GOT3 (cell line): ENCODE measurements at places on chromosomes 6 and 20.

GRCh38 chr6:37535759-37536490, 36.2 kb upstream of the CCDC167 start:
- no peak for DNase-seq

GRCh38 chr6:166877906-166878305, 78.4 kb downstream of the RNASET2 start:
- no peak for DNase-seq

GRCh38 chr6:42514745-42515144, 49.1 kb upstream of the UBR2 start:
- DNase-seq: no peak

GRCh38 chr20:19688031-19688806, 69.8 kb upstream of the RIN2 start:
- DNase-seq: peak; percentile 41

- no peak for DNase-seq
These were observed 19.2 kb downstream of the PSMG4 start for GRCh38 chr6:3277851-3278416.

GRCh38 chr6:25452031-25452430, 172.9 kb downstream of the CARMIL1 start:
- DNase-seq: no peak

DNA sequence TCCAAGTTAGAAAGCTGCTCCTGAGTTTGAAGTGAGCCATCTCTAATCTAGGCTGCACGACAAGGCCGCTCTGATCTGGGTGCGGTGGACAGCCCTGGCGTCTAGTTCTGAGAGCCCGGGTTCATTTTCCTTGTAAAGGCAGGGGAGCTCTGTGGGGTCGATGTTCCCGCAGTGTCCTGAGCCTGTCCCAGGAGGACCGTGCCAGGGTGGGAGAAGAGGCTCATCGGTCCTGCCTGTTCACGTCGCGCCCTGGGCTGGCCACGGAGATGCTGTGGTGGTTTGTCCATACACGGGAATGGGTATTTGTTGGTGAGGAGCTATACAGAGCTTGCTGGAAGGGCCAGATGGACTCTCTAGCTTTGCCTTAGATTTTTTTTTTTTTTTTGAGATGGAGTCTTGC, 27.0 kb downstream of the PSMG4 start:
- no peak for DNase-seq

GRCh38 chr6:6582131-6582530, 6.4 kb upstream of the LY86 start:
- DNase-seq: no peak

- no peak for DNase-seq
These were observed 100.5 kb downstream of the ERMARD start for GRCh38 chr6:169851641-169852503.

GRCh38 chr6:168078175-168078942, 653 bp downstream of the FRMD1 start:
- DNase-seq: no peak

DNA sequence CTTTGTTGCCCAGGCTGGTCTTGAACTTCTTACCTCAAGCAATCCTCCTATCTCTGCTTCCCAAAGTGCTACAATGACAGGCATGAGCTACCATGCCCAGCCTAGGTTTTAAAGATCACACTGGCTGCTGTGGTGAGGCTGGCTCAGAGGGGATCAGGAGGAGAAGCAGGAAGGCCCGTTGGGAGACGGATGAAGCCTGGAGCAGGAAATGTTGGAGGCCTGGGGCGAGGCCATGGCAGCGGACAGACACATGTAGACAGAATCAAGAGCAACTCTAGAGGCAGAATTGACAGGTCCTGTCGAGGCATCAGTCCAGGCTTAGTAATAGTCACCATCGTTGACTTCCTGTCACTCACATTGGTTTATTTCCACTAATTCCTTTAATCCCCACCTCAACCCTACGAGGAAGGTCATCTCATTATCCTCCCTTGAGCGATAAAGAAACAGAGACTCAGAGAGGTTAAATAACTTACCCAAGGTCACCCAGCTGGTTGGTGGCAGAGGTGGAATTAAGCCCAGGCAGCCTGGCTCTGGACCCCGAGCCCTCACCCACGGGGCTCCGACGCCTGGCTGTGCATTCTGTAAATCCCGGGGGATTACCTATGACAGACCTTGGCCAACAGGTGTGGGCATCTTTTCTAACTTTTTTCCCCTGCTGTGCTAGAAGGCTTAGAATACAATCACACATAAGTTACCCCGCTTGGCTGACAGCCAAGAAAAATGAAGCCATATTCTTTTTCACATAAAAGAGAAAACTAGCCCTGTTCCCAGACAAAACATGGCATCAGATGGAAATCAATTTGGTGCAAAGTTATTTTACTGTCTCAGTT, 113.4 kb downstream of the EYA2 start:
- DNase-seq: no peak

- DNase-seq: no peak
These were observed 306.8 kb downstream of the NKAIN2 start for GRCh38 chr6:124110514-124110913.

DNA sequence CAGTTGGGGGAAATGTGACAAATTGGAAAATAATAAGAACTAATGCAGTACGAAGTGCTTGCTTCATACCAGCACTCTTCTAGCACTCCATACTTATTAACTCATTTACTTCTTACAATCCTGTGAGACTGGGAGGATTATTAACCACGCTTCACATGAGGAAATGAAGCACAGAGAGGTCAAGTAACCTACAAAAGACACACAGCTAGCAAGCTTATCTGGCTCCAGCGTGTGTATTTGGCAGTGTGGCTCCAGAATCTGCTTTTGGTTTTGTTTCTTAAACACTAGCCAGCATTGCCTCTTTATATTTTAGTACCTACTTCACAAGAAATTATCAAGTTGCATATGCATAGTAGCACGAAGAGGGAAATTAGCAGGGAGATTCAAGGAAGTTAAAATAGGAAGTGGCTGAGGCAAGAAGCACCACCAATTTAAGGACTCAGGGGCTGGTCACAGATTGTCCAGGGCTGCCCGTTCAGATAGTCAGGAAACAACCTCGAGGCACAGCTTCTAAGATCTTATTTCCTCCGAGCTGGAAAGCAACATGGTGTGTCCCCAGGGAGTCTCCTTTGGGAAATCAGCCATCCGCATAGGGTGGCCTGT, 302.7 kb upstream of the PRDM1 start:
- no peak for DNase-seq

DNA sequence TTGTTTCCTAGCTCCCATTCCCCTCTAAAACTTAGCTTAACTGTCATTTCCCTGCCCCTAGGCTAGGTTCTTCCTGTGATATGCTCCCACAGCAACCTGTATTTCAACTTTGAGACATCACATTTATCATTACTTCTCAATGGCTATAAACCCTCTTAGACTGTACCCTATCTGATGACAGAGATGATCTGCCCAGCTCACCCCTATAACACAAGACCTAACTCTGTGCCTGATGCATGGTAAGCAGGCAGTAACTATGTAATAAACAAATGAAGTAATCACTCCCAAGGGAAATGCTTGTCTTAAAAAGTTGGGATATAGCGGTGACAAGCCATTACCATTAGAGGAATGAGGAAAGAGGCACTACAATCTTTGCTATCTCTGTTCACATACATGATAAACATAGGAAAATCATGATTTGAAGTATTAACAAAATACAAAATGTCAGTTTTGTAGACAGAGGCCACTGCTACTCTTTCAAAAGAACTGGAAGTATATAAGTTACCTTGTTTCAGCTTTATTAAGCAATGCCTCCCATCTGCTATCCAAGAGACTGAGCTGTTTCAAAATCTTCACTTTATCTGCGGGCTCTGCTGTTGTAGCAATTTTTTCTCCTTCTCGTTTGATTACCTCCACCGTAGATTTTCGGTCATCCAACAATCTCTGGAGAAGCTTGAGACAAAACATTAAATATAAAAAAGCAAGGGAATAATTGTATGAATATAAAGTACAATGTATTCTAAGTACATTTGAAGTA, 110.7 kb downstream of the DST start:
- no peak for DNase-seq

DNA sequence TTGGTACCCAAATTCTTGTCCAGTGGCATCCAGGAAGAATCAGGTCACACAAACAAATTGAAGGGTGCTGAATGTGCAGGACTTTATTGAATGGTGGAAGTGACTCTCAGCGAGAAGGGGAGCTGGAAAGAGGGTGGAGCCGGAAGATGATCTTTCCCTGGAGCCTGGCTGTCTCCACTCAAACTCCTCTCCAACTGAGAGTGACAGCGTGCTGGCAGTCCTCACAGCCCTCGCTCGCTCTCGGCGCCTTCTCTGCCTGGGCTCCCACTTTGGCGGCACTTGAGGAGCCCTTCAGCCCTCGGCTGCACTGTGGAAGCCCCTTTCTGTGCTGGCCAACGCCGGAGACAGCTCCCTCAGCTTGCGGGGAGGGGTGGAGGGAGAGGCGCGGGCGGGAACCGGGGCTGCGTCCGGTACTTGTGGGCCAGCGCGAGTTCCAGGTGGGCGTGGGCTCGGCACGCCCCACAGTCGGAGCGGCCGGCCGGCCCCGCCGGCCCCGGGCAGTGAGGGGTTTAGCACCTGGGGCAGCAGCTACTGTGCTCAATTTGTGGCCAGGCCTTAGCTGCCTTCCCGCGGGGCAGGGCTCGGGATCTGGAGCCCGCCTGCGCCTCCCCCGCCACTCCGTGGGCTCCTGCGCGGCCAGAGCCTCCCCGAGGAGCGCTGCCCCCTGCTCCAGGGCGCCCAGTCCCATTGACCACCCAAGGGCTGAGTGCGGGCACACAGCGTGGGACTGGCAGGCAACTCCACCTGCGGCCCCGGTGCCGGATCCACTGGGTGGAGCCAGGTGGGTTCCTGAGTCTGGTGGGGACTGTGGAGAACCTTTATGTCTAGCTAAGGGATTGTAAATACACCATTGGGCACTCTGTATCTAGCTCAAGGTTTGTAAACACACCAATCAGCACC, 26.7 kb upstream of the MBOAT1 start:
- DNase-seq: no peak

DNA sequence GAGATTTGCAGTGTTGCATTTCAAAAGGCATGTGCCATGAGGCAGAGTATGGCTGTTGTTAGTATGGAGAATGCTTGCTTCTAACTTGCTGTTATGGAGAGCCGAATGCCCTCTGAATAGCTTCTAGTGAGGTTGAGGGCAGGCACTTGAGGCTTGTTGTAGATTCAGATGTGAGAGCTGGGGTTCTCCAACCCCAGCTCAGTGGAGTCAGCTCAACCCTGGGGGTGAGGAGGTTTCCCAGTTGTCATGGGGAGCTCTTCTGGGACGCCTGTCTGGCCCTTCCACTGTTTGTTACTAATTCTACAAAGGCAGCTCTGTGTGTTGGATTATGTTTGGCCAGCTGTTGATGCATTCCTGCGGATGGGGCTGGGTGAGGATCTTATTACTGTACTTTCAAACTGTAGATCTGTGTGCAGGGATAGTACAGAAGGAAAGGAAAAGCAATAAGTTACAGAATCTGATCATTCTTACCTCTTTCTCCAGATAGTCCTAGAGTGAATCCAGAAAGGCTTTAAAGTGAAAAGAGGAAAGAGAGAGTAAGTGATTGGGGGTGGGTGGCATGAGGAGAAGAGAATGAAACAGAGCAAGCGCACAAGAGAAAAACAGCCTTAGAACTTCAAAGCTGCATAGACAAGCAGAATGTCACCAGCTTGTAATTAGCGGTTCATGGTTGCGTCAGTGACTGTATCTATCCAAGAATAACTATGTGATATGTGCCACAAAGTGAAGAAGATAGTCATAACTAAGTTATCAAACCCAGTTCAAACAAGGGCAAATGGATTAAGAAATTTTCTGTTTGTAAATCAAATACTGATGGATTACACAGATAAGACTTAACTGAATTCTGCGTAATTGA, 148.7 kb downstream of the PRL start:
- no peak for DNase-seq

DNA sequence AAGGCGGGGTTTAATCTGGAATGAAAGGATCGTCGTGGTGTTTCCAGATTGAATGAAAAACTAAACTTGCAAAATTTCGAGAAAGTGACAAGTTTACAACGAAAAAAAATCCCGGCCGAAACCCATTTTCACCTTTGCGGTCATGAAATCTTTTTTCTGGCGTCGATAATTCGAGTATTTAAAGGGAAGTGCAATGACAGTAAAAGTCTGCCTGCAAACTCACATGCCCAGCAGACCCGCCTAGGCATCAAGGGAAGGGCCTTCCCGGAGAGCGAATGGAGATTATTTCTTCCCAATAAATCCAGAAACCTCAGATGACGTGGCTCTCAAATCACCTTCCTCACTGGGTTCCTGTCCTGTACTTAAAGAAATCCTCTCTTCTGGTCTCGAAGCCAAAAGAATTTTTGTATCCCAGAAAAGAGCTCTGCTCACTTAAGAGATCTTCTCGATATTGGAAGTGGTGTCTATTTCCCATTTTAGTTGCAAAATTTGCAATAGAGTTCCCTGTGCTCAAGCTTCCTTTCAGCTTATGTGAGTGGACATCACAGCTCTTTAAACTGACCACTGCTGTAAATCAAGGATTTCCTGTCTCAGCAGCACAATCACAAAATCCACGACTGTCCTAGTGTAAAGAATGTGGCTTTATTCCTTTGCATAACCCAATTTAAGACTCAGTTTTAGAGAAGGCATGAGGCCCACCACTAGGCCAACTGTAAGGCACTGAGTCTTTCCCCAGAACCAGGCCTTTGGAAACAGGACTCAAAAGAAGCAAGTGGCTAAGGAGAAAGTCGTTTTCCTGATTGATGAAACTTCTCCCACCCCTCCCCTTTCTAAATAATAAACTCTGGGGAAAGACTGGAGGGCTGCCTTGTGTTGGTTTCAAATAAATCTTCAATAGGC, 3.9 kb downstream of the OLIG3 start:
- DNase-seq: no peak

DNA sequence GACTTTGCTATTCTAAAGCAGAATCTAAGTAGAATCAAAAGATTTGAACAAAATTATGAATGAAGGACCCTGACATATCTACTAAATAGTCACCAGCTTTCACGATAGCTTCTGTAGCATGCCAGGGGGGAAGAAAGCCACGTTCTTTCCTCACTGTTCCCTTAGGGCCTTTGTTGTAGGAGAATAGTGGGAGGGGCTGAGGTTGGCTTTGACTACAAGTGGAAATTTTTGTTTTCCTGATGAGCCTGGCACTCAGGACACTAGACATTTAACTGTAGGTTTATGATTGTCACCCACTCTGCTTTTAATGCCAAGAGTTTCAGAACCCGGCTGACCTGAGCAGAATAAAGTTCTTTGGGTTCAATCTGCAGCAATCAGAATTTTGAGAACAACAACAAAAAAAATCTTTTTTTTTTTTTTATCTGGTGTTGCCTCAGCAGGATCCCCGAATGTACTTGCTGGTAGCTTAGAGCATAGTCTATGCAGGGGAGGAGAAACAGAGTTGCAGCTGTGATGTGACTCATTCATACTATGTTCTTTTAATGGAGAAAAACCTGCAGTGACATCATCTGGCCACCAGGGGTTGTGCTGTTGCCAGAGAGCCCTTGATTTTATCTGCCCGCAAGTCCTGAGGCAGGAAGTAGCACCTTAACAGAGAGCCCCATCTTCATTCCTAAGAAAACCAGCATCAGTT, 38.5 kb downstream of the TPD52L1 start:
- DNase-seq: no peak

- DNase-seq: no peak
These were observed 101.2 kb downstream of the ERMARD start for GRCh38 chr6:169852504-169853195.
